ENCODE measurements at places on chromosomes 7 and 10.

- DNase-seq, result no peak
Measured at GRCh38 chr7:64574540-64575099, 11.7 kb upstream of the ZNF680 start.

DNA sequence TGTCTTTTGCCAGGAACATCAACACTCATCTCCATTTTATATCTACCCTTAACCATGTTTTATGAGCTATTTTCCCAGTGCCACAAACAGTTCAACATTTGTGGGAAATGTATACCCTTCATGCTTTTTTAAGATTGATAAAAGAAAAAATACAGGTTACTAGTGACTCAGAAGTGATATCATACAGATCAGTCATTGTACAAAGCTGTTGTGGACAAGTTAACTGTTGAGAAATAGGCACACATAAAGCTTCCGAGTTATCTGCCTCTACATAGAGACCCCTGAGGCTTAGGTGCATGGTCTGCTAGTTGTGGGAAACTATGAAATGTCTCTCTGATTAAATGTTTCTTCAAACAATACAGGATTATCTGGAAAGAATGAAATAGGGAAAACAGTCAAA lies 96.3 kb downstream of the LSM5 start:
- no peak for DNase-seq

DNA sequence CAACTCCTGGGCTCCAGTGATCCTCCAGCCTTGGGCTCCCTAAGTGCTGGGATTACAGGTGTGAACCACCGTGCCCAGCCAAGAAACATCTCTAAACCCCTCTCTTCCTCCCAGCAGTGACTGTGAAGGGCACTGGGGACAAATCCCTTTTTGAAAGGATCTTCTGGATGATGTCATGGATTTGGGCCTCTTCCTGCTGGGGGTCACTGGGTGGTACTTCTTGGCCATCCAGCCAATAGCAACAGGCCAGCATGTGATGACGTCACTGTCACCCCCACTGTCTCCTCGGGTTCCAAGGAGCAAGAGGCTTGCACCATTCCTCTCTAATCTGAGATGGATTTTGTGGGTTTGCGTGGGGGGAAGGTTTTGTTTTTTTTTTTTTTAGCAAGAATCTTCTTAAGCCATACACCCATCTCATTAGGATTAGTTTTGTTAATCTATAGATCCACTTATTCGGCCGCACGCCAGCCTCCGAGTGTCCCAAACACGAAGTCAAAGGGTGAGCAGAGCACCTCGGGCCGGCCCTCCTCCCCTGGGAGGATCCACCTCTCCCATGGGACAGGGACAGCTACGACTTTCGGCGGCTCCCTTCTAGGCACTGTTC lies 29.4 kb upstream of the TNRC18 start:
- no peak for DNase-seq

- DNase-seq, result no peak
Measured at GRCh38 chr7:147279514-147279913, 1162.9 kb downstream of the CNTNAP2 start.

- no peak for DNase-seq
Measured at GRCh38 chr7:7803715-7804178, 85.3 kb upstream of the RPA3 start.

- DNase-seq, result peak; percentile 15
Measured at GRCh38 chr10:43255634-43256431, 11.0 kb downstream of the RASGEF1A start.

- DNase-seq, result no peak
Measured at GRCh38 chr10:95480102-95480900, 80.9 kb downstream of the SORBS1 start.

DNA sequence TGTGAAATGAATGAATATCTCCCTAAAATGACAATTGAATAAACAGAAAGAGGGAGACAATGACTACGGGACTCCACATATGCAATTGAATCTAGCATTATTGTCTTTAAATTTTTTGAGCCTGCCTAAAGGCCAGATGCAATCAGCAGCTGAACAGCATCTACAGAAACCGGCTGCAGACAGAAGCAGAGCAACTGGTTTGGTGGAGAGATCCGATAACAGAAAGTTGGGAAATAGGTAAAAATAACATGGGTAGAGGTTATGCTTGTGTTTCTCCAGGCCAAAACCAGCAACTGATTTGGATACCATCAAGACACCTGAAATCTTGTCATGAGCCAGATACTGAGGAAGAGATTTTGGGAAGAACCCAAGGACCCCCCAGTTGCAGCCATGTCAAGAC lies 146.6 kb downstream of the ZNF33B start:
- no peak for DNase-seq

DNA sequence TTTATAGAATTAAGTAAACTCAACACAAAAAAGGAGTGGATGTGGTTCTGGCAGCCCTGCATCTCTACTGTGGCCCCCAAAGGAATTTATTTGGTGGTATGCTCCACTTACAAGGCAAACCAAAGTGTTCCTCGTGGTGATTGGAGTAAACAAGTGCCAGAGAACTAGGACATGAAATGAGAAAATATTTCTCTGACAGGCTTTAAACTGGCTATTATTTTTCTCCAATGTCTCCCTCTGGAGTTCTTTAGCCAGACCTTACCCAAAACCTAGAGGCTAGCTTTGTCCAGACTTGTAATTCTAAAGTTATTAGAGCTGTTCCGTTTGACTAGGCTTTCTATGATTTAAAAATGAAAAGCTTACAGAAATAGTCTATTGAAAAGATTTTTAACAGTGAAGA lies 990.1 kb downstream of the CNTNAP2 start:
- DNase-seq, result no peak

DNA sequence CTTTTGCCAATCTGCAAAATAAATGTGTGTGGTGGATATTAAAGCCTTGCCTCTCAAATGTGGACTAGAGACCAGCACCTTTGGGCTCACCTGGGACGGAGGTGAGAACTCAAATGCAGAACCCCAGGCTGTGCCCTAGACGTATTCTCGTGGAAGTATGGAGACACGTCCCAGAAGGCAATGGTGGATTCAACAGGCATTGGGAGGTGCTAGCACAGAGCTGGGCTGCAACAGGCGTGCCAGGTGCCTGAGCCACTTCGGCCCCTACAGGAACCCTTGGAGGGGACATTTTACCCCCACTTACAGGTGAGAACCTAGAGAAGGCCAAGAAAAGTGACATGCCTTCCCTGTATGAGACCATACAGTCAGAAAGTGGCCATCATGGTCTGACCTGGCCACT lies 12.2 kb downstream of the DDX56 start:
- no peak for DNase-seq

DNA sequence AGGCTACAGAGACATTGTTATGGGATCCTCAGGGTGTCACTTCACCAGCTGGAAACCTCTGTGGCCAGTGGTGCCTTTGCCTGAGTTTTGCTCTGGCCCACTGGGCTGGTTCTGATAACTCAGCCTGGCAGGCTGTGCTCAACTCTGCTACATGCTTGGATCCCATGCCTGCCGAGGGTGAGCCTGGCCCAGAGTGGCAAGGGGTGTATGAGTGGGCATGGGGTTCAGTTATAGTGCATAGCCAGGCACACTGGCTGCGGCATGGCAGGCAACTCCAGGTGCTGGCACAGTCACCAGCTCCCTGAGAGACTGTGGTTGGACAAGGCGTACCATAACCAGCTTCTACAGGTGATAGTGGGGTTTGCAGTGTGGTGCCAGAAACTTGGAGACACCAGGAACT lies 107.0 kb upstream of the PCDH15 start:
- no peak for DNase-seq

DNA sequence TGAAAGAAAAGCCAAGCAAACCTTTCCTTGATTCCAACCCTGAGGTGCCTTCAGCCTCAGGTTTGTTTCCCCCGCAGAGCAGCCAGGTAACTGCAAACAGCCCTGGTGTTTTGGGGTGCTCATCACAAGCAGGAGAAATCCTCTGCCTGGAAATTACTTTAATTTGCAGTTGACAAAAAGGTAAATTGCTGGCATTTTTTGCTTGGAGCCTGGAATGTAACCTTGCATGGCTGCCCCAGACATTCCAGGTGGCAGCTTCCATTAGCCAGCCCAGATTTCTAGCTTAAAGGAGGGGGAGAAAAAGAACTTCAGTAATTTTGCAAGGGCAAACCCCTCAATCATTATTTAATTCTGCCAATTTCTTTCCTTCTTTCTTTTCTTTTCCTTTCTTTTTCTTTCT lies 194.4 kb downstream of the MYOF start:
- no peak for DNase-seq

- DNase-seq, result no peak
Measured at GRCh38 chr10:84166620-84167288, 6.8 kb upstream of the GPR15LG start.

GRCh38 chr10:28171468-28172222 lies 131.2 kb downstream of the MPP7 start:
- no peak for DNase-seq

- no peak for DNase-seq
Measured at GRCh38 chr7:134300988-134301387, 15.7 kb downstream of the SLC35B4 start.

DNA sequence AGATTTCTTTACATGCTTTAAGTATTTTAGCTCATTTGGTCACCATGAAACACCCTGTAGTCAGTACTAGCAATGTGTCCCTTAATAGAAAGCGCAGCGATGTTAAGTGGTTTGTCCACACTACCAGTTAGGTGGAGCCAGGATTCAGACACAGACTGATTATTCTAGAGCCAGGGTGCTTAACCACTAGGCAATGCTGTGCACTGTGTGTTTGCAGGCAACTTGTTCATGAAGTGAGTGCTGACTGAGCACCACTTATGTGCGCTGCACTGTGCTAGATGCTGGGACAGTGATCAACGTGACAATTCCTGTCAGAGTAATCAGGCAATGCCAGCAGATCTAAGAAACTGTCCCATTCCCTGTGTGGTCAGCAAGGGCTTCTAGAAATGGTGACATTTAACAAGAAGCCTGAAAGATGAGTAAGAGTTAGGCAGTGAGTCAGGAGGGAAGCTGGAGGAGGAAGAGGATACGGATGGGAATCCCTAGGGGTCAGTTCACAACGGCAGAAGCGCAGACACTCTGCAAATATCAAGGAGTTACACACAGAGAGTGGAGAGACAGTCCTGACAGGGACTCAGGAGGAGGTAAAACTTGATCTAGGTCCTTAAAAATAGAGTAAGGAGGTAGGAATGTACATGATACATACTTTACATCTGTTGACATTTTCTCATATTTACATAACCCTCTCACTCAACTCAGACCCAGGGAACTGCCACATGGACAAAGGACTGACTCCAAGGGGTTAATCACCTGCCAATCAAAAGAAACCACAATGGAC lies 69.7 kb upstream of the EGR2 start:
- DNase-seq, result no peak

GRCh38 chr7:108087778-108088177 lies 42.4 kb downstream of the LAMB4 start:
- DNase-seq, result no peak

GRCh38 chr7:45638916-45639315 lies 64.7 kb downstream of the ADCY1 start:
- no peak for DNase-seq

DNA sequence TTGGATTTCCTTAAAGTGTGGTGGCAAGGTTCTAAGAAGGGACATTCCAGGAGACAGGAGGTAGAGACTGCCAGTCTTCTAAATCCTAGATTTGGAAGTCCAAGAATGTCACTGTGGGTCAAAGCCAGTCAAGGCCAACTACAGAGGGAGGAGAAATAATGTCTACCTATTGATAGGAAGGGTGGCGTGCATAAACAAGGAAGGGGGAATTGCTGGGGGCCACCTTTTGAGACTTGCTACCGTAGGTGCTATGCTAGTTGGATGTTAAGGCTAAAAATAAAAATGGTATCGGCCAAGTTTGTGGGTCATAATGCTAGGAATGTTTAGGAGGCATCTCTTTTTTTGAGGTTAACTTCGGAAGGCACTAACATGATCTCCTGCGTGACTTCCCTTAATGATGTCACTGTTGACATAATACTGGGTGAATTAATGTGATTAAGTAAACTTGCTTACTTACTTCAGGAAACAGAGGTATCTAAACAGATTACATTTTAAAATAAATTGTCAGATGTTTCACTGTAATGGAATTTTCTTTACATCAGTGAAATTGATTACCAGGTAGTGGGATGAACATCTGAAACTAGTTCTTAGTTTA lies 4.8 kb downstream of the BTRC start:
- DNase-seq, result no peak

DNA sequence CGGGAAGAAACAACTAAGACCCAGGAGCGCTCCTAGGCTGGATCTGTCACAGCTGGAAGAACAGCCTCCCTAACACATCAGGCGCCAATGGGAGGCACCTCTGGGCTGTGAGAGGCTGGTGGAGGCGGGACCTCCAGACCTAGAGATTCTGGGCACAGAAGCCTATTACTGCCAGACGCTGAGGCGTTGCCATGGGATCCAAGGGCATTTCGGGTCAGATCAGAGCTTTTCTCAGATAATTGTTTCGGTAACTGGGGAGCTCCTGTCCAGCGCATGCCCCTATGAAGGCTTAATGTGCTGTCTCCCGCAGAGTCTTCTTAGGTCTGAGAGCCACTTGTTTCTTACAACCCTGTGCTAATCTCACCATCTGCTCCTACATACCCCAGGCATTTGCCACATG lies 339.2 kb downstream of the ZNF716 start:
- no peak for DNase-seq
